ENCODE measurements at places on chromosomes 7 and 10.

GRCh38 chr10:31864834-31865518 is 63.7 kb downstream of the ARHGAP12 start:
- DNase-seq: no peak

DNA sequence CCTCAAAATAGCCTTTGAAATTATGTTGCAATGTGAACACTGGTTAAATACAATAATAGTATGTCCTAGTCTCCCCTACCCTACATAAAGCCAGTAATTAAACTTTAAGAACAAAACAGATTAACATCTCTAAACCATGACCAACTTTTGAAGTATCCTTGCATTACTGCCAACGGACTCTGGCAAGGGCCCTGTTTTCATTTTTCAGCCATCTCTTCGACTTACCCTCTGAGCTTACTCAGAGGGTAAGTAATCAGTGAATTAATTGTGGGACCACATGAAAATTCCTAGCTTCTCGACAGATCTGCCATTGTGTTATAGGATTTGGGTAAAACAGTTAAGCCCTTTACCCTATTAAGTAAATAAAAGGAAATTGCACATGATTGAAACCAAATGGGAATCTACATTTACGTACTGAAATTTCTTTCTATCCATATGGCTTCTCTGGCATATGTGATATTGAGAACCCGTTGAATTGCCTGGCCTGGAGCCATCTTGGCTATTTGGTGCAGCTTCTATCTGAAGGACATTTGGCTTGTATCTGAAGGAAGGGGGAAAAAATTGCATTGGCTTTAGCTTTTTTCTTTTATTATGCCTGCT is 39.6 kb downstream of the DYNC1I1 start:
- DNase-seq: peak; percentile 23

DNA sequence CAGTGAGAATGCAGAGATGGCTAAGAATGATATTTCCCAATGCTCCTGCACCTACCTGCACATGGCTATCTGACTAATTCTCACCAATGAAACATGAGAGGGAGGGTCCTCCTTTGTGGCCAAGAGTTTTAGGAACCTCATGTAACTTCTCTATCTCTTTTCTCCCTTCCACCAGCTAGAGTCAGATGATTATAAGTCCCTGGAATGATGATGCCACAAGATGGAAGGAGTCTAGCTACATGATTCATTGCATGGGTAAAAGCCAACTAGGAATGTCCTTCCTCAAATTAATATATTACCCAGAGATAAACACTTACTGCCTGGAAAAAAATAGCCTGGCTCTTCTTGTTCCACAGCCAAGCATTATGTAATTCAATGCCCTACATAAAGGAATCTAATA is 55.1 kb upstream of the AASS start:
- DNase-seq: no peak

- DNase-seq: no peak
These were observed 11.4 kb downstream of the CLDN3 start for GRCh38 chr7:73758581-73759138.

DNA sequence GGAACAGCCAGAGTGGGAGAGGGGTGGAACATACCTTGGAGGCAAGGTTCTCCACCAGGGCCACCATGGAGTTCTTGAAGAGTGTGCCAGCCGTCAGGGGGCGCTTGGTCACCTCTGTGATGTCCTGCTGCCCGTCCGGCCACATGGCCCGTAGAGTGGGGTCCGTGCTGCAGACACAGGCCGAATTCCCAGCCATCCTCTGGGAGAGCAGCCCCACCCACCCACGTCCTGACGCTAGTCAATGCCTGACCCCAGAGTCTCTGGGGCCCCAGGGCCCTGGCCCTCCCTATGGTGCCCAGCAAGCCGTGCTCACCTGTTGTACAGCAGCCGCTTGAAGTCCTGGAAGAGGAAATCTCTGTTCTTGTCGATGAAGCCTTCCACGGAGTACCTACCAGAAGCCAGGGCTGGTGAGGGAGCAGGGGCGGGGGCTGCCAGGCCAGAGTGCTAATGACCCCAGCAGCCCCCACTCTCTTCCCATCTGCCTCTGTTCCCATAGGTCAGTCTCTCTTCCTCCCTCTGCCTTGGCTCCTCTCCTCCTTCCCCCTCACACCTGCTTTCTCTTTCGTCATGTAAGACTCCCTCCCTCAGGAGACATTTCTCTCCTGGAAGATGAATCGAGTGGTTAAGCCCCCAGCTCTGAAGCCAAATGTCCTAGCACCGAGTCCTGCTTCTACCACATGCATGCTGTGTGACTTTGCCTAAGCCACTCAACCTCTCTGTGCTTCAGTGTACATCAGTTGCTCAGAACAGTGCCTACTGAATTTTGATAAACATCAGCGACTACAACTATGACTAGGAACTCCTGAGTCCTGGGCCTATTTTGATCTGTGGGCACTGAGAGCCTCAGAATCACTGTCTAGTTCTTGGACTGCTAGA is 11.0 kb downstream of the MYO1G start:
- DNase-seq: no peak

Data from AG10803 (cell line).